Stimulated activated CD4-positive, alpha-beta T cell treated with anti-CD3 and anti-CD28 coated beads, Interleukin-2, amount 100 ng/mL, for 24 hours (primary cell): ENCODE measurements at places on chromosomes 7 and 10.

DNA sequence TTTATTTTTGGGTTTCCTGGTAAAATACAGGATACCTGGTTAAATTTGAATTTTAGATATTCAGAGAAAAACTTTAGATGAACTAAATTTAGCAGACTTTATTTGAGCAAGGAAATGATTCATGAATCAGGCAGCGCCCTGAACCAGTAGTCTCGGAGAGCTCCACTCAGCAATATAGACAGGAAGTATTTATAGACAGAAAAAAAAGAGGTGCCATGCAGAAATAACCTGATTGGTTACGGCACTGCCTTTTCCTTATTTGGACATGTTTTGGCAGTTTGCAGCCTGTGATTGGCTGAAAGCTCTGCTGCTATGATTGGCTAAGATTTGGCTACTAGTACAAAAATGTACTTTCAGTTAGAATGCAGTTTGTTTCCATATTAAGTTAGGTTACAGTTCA is 198.3 kb upstream of the DKK1 start:
- no peak for DNase-seq

GRCh38 chr7:151715666-151716315 is 161.1 kb downstream of the PRKAG2 start:
- no peak for DNase-seq

DNA sequence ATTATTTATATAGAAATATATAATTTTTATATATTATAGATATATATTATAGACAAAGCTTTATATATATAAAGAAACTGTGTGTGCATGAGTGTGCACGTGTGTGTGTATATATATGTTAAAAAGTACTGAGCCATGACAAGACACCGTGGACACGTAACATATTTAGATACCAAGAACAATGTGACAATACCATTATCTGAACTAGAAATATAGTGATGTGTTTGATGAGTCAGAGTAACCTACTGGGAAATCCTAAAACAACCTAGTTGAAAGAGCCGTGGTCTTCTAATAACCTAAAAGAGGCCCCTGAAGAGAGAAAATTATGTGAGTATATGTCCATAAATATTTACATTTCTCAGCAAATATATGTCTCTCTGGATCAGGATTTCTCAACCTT is 50.7 kb upstream of the ITGB8 start:
- no peak for DNase-seq

DNA sequence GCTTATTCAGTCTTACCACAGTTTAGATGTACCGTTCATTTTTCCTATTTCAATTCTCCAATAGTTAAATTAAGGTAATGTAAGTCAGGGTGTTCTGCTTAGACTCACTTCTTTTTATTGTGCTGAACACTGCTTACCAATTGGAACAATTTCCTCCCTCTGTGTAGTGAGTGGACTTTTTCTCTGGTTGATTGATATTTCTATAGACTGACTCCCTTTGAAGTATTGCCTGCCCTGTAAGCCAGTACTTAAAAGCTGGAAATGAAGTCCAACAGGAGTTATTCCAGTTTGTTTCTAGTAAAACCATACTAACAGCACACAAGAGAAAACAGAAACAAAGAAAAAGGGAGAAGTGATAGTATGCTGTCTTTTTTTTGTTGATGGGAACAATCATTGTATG is 1674.9 kb downstream of the REEP3 start:
- DNase-seq, result no peak

GRCh38 chr7:88147341-88147740 is 72.5 kb downstream of the SRI start:
- no peak for DNase-seq

DNA sequence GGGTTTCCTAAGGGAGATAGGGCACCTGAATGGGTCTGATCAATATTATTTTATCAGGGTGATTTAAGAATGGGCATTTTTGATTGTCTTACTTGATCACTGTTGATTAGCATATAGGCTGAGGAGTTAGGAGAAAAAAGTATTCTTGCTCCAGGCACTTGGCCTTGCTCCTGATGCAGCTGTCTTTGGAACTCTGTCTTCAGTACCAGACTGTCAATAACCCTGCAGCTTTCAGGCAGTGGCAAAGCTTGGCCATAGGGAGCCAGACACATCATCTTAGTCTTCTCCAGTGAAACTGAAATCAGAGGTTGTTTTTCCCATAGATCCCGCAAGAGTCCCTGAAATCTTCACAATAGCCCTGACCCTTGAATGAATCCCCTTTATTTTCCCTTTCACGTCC is 47.2 kb downstream of the EXOC4 start:
- DNase-seq, result no peak

- no peak for DNase-seq
Measured at GRCh38 chr7:28560767-28561166, 148.4 kb downstream of the CREB5 start.
